Mammary epithelial cell (primary cell): ENCODE measurements at places on chromosomes 4 and X.

DNA sequence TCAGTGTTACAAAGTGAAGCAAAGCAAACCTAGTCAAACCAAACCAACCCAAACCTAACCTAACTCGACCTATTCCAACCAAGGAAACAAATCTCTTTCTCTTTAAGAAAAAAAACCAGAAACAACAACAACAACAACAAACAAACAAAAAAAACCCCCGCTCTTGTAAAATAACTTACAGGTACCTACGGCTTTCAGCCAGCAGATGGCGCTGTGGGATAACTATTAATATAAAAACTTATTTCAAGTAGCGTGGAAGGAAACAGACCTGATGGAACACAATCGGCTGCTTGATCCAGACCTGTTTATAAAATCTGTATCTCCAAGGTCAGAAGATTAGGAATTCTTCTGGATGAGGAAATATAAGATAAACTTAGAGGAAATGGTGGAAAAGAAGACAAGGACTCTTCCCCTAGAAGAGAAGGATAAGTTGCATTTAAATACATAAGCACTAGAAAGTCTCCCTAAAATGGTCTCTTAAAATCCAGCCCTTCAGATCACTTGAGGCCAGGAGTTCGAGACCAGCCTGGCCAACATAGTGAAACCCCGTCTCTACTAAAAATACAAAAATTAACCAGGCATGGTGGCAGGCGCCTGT is 34.4 kb upstream of the CDKL5 start:
- DNase-seq = peak; percentile 10

GRCh38 chrX:155767051-155767875 is 113.9 kb upstream of the VAMP7 start:
- DNase-seq = peak; percentile 80

DNA sequence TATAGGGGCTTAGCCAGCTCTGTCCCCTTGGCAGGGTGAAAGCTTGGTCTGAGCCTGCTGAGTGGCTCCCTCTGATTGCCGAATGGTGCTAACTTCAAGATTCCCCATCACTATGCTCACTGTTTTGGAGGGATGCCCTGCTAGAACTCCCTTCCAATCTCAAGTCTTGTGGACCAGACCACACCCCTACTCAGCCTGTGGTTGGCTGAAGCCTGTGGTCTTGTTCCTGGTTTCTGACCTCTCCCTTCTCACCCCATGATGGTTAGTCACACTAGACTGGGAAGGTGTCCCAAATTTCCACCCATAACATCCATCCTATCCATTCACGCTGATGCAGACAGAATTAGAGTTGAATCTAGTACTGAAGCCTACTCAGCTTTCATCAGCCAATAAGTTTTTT is 184.7 kb upstream of the NDP start:
- peak; percentile 8 for DNase-seq

DNA sequence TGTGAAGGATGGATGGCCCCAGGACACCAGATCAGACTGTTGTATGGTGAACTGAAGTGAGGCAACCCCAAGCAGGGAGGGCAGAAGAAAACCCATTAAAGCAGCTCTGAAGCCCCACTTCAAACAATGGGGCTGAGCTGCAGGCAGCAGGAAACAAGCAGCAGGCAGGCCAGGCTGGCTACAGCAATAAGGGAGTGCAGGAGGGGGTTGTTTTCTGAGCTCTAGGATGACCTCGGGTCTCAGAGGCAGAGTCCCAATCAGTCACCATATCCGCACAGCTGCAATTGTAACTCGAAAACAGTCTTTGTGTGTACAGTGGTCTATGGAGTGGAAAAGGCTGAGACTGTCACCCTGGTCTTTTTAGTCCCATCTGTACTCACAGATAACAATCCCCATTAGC is 90.4 kb downstream of the COL4A6 start:
- no peak for DNase-seq

DNA sequence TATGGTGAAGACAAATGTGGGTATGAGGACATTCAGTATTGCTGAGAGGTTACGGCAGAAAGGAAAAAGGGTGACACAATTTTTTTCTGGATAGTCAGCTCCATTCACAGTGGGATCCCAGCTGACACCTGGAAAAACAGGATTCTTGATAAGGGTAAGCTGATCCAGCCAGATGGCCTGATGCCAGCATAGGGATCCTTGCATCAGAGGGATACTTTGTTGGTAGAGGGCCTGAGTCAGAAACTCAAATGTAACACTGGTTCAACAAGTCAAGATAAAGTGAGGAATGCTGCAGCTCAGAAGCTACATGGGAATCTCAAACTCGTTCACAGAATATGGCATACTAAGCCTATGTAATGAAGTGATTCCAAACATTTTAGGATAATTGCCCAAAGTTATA is 726.7 kb downstream of the C4orf33 start:
- DNase-seq = no peak

- DNase-seq = no peak
Observed at GRCh38 chr4:113620032-113620431, 141.5 kb downstream of the CAMK2D start.

DNA sequence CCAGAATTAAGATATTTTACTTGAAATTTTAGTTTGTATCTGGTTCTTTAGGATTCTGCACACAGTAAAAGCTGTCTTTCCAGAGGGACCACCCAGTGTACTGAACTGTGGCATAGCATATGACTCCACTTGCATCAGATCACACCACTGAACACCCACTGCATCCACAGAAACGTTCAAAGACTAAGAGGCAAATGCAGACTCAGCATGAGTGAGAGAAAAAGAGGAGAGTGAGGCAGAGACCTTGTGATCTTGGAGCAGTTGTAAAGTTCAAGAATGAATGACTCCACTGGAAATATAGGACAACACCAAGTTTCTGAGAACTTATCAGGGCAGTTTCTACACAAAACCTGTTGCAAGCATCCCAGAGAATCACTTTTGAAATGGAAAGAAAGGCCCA is 20.8 kb downstream of the PRDM5 start:
- DNase-seq = no peak

- no peak for DNase-seq
Observed at GRCh38 chr4:150679765-150680343, 97.9 kb downstream of the MAB21L2 start.

- no peak for DNase-seq
Observed at GRCh38 chrX:9188117-9188516, 154.2 kb upstream of the FAM9B start.

DNA sequence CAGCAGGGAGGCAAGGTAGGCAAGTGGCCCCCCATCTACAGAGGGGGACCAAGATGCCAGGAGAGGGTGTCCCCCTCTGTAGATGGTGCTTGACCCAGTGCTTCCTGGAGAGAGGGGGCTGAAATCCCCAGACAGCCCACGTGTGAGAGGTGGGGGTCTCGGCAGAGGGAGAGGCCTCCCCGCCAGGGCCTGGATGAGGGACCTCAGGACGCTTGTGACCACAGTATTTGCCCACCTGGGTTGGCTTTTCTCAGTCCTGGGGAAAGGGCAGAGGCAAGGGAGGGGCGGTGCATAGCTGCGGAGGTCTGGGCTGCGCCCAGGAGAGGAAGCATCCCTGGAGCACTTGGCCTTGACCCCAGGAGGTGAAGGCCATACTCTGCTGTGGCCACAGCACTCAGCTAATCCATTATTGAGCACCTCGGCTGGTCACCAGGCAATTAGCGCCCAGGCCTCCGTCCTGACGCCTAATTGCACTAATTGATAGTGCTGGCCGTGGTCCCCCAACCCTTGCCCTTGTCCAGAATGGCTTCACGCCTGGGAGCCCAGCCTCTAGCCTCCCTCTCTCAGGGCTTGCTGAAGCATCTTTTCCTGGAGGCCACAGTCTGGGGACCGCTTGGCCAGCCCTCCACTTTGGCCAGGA is 30.7 kb downstream of the HMX1 start:
- DNase-seq = no peak

GRCh38 chr4:186699881-186700397 is 23.7 kb downstream of the FAT1 start:
- DNase-seq = no peak

GRCh38 chrX:64894454-64895038 is 81.7 kb downstream of the ZC4H2 start:
- DNase-seq = peak; percentile 8

- no peak for DNase-seq
Observed at GRCh38 chrX:9988762-9989161, 21.6 kb downstream of the CLDN34 start.

GRCh38 chr4:145061318-145061920 is 36.6 kb downstream of the ANAPC10 start:
- peak; percentile 35 for DNase-seq

DNA sequence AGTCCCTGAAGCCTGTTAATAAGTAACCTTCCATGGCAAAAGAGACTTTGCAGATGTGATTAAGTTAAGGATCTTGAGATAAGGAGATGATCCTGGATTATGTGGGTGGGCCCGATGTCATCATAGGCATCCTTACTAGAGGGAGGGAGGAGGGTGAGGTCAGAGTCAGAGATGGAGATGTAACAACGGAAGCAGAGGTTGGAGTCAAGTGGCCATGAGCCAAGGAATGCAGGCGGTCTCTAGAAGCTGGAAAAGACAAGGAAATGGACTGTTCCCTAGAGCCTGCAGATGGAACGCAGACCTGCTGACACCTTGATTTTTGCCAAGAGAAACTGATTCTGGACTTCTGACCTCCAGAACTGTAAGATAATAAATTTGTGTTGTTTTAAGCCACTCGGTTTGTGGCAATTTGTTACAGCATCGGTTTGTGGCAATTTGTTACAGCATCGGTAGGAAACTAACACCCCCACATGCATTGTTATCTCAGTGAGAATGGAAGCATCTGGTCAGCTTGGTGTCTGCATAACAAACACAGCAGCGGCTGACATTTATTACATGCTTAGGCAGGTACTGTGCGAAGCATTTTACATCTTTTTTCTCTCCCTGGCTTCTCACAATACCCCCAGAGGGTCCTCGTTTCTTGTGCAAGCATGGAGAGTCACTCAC is 55.6 kb downstream of the CLDN34 start:
- no peak for DNase-seq

GRCh38 chrX:18995221-18995620 is 11.3 kb upstream of the PHKA2 start:
- peak; percentile 49 for DNase-seq

GRCh38 chrX:110133735-110134370 is 130.9 kb downstream of the TMEM164 start:
- DNase-seq = no peak

DNA sequence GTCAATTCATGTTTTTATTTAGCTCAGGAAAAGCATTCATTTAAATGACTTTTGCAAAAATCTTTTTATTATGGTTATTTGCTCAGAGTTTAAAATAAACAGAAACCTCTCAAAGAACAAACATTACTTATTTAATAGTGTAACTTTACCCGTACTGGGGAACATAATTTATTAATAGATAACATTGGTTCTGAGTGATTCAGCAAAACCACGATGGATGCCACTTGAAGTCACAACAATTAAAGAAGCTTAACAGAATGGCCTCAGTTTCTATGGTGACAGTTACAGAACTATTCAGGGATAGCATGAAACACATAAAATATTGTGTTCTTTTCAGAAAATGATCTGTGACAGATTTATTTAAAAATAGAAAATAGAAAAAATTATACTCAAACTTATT is 368.7 kb downstream of the CCSER1 start:
- DNase-seq = no peak

GRCh38 chrX:47743504-47743903 is 84.5 kb upstream of the UXT start:
- peak; percentile 12 for DNase-seq

GRCh38 chr4:137626942-137627738 is 94.8 kb upstream of the PCDH18 start:
- no peak for DNase-seq

DNA sequence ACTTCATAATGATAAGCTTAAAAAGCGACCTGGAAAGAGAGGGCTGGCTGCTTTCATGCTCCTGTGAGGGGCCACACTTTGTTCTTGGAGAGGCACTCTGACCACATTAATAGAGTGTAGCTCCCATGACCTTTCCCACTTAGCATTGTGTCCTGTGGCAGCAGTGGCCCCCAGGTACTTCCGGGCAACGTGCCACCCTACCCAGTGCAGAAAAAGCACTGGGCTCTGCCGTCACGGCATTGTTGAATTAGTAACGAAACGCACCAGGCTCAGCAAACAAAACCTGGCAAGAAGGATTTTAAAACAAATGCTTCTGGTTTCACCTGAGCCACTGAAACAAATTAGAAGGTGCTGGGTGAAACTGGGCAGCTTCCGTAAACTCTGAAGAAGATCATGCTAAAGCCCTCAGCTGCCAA is 5.4 kb upstream of the SORBS2 start:
- DNase-seq = no peak

DNA sequence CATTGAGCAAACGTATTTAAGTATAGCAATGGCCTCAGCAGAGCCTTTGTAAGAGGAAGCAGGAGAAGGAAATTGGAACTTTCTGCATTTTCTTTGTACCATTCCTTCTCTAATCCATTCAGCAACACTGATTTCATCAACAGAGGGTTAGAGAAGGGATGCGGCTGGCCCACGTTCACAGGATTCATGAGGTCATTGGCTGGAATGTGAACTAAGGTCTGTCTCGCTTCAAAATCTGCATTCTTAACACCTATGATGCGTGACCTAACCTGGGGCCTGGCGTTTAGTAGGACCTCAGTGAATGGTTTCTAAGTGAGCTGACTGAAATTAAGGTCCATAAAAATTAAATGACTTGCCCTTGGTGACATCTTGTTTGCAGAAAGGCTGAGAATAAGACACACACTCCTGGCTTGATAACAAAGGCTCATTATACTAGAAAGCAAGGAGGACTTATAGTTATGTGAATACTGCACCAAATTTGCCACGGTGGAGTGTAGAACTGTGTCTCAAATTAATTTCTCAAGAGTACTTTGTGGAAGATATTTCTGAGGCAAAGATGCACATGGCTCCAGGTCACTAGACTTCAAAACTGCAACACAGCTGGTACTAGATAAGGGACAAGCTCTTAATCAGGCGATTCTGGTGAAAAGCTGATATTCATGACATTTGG is 25.4 kb downstream of the FGFBP1 start:
- DNase-seq = no peak

GRCh38 chrX:13499736-13500135 is 69.7 kb upstream of the EGFL6 start:
- no peak for DNase-seq

- no peak for DNase-seq
Observed at GRCh38 chrX:55794405-55794804, 76.9 kb downstream of the RRAGB start.

DNA sequence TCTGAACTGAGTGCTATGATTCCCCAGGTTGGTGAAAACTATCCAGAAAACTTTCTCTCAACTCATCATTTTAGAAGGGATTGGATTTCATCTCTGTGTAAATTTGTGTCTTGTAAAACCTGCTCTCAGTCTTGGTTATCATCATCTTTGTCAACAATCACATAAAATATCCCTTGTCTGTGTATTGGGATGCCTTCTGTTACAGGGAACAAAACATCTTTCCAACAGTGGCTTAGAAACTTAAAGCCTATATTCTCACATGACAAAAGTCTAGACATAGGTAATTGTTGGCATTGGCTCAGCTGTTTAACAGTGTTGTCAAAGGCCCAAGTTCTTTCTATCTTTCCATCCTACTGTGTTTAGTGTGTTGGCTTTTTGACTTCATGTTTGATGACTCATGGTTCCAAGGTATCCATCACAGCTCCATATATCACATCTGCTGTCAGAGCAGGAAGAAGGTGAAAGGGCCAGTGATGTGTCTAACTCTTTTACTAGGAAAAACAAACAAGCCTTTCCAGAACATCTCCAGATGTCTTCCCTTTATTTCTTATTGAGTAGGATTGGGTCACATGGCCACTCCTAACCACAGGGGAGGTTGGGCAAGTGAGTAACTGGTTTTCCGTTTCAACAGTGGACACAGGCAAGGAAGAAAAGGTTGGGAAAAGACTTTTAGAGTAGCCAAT is 65.0 kb downstream of the PHEX start:
- peak; percentile 61 for DNase-seq
